ENCODE measurements at places on chromosomes 3 and 15.

DNA sequence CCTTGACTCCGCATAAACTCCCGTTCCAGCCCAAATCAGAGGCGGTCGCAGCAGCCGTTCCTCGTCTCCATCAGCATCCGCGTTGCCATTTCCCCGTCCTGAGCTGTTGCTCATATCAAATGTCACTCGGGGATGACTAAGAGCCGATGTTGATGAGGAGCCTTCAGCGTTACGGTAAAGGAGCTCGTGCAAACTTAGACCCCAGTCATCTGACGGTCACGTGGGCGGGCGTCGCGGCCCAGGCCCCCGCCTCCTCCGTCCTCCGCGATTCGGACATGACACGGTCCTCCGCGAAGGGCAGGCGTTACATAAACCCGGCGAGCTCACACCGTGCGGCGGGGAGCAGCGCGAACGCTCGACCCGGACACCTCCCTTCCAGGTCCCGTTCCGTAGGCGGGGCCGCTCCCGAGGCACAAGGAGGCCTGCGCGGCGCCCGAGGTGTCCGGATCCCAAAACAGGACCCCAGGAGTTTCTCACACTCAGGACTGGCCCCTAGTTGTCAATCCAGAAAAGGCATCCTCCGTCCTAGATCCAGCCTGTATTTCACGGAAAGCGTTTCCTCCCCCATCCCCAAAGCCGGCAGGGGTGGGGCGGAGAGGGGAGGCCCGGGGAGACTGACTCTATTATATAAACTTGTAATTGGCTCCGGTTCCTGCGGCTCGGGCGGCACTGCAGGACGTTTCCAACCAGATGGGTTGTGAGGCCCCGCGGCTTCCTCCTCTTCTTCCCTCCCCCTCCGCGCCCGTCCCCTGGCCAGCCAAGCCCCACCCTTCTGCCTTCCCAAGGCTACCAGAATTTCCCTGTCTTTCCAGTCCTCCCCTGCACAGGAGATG, 100.0 kb upstream of the IGF1R start:
- peak; percentile 79 for DNase-seq

GRCh38 chr3:141405025-141405424, 36.7 kb downstream of the ZBTB38 start:
- no peak for DNase-seq

DNA sequence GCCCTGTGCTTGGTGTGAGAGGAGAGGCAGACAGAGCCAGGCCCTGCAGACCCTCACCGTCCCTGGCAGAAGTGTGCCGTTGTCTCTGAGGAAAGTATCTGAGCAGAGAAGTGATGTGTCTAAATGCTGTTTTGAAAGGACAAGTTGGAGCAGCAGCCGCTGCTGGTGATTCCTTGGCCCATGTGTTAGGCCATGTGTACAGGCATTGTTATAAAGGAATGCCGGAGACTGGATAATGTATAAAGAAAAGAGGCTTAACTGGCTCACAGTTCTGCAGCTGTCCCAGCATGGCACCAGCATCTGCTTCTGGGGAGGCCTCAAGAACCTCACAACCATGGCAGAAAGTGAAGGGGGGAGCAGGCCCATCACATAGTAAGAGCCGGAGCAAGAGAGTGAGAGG, 334.6 kb upstream of the ATP10A start:
- no peak for DNase-seq

- no peak for DNase-seq
These were observed at the start of gene GP9 for GRCh38 chr3:129060276-129061022. Gene GP9, plus strand, starts transcription at chr3:129060779. Its CDS starts 961 bp downstream, at chr3:129061740.

GRCh38 chr3:116200956-116201690, 244.2 kb downstream of the LSAMP start:
- DNase-seq, result no peak

GRCh38 chr15:64611085-64611725, 150.8 kb downstream of the ZNF609 start:
- DNase-seq, result no peak

GRCh38 chr3:1082108-1082507, 10.7 kb upstream of the CNTN6 start:
- DNase-seq, result peak; percentile 2

- no peak for DNase-seq
These were observed 222.9 kb downstream of the SCAPER start for GRCh38 chr15:76682259-76682658.

DNA sequence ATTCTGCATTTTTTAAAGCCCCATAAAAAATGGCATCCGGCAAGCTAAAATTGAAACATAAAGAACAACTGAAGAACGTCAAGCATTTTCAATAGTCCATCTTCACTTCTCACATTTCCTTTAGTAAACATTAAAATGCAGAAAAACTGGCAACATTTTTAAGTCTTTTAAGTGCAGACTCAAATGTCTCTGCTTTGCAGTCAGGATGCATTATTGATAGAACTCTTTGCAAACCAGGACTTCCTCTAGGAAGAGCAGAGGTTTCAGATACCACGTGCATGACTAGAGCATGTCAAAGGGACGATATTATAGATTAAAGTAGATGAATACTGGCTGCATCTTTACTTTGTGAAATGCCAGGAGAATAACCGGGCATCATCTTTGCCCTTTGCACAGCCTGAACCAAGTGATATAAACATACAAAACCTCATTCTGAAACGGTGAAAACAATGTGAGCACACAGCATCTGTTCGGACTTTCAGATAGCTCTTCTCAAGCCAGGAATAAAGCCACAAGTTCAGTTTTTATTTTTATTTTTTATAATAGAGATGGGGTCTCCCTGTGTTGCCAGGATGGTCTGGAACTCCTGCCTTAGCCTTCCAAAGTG, 65.1 kb downstream of the LDHAL6B start:
- no peak for DNase-seq

GRCh38 chr3:187084126-187084525, 55.2 kb downstream of the RPL39L start:
- DNase-seq, result no peak

- no peak for DNase-seq
These were observed 418.7 kb upstream of the CNTN6 start for GRCh38 chr3:674116-674515.

DNA sequence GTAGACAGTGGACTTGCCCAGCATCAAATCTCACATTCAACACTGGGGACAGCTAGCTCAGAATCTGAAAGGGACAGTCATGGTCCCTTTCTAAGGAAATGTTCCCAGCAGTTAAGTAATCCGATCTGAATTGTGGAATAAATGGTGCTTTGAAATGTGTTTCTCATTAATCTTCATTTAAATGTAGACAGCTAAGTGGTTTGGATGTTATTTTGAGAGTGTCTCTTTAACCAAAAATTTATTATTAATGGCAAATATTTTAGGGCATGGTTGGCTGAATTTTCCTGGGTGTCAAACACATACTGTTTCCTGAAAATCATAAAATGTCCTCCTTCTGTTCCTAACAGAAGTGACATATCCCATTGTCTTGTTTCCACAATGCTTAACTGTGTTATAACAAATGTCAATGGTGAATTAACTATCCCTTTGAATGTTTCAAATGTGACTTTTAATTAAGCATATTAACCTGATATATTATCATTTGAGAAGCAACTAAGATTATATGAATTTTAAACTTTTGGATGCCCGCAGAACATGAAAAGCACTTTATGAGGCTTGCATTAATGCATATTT, 210.8 kb downstream of the CHST2 start:
- no peak for DNase-seq

- DNase-seq, result peak; percentile 60
These were observed 363.5 kb downstream of the FOXP1 start for GRCh38 chr3:71219744-71220638.

DNA sequence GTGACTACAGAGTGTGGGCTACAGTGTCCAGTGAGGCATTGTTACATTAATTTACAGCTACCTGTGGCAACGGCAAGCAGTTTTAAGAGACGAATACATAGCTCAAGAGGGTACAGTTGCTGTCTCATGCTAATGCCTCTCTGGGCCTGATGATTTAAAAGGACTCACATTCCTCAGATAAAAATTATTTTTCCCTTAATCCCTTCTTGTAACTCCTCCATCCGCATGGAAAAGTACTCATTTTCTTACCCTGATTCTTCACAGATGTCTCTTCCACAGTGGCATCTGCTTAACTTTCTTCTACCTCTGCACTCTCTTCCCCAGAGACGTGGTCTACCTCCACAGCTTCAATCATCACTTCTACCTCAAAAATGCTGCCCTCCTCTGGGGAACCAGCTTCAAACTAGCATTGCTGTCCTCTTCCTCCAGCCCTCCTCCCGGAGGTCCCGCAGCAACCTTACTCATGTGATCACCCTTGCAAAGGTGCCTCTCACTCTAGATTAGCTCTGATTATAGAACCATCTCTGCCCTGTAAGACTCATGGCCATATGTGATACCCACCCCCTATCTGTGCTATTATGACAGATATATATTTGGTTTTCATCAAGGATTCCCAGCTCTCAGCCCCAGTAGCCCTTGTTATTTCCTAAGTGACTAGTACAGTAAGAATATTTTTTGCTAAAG, 21.4 kb upstream of the ABHD17C start:
- no peak for DNase-seq

DNA sequence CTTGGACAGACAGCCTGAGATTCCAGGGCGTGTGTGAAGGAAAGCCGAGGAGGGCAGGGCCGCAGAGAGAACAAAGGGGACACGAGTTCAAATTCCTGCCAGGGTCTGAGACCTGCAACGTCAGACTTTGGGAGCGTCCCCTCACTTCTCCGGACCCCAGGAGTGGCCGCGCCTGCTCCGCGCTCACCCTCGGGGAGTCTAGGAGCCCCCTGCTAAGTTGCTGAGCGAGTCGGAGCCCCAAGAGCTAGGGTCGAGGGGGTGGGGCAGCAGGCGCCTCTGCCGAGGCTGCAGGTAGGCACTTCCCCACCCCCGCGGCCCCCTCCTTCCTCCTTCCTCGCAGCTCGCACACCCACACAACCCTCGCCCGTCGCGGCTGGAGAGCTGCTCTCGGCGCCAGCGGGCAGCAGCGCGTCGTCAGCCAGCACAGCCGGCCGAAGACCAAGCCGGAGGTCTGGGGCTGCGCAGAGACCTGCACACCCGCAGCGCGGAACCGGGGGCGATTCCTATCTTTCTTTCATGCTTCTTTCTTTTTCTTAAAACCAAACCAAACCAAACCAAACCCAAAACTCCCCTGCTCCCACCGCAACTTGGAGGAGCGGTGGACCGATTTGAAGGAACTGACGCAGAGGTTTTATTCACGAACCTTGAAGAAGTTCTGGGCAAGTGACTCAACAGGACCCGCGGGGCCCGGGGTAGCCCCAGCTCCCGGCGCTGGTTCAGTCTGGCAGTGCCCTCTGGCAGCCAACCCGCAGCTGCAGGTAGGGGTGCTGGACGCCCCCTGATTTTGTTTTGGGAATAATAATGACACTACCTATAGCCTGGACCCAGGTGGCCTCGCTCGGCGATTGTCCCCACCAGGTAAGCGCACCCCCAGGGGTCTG, at the start of gene ANKRD34C:
Gene ANKRD34C (plus strand): TSS at position 352 of the 881 bp plus-strand sequence. CDS start 10,563 bp downstream, outside the sequence.
- DNase-seq, result no peak

DNA sequence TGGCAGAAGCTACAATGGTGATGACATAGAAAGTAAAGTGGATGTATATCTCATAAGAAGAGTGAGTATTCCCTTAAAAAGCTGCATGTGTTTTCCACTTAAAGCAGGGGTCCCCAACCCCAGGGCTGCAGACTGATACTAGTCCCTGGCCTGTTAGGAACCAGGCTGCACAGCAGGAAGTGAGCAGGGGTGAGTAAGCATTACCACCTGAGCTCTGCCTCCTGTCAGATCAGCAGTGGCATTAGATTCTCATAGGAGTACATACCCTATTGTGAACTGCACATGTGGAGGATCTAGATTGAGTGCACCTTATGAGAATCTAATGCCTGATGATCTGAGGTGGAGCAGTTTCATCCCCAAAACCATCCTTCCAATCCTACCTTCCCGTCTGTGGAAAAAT, 126.1 kb upstream of the CMC1 start:
- DNase-seq, result no peak

- no peak for DNase-seq
These were observed 43.0 kb downstream of the KAT2B start for GRCh38 chr3:20083253-20083652.

GRCh38 chr15:43067717-43068461, 37.9 kb downstream of the UBR1 start:
- peak; percentile 44 for DNase-seq

GRCh38 chr15:45583731-45584639, 3.2 kb upstream of the BLOC1S6 start:
- no peak for DNase-seq

DNA sequence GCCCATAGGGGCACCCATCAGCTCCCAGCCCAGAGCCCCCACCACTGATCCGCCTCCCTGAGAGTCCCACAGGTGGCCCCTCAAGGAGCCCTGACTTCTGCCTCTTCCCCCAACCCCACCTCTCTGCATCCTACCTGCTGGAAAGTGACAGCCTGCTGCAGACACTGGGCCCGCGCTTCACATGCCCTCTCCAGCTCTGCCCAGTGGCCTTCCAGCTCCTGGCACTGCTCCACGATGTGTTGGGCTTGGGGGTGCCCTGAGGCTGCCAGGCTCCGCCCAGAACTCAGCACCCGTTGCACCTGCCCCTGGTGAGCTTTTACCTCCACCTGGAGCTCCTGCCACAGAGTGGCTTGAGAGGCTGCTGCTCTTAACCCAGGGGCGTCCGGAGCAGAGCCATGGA, 20.1 kb downstream of the SPTBN5 start:
- DNase-seq, result no peak

DNA sequence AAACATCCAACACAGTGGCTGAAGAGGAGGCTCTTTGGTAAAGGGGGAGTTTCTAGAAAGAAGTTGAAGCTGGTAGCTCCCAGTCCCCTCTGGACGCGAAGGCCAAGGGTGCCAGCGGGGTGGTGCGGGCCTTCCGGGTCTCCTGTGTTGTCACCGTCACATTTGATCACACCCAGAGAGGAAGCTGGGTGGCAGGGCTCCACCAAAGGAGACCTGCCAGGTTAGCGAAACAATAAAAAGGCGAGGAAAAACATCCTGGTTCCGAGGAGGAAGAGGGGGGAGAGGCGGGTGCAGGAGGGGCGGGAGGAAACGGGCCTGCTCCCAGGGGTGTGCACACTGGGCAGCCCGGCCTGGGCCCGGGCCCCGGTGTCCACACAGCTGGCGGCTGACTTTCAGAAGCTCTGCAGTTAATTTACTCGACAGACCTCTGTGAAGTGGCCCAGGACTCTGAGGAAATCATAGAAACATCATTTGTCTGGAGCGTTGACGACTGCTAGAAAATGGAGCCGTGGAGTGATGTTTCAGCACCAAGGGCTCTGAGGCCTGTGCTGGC, 12.1 kb downstream of the HEG1 start:
- DNase-seq, result no peak
